ENCODE measurements at places on chromosomes 3 and 15. TPM values are rescaled to one million over a fixed set of nuclear protein-coding genes. Genes with fewer than 3 reads are reported as not detected.

- H3K27ac ChIP-seq, result no peak overlapping the region
- no peak overlapping the region for H3K4me3 ChIP-seq
- DNase-seq, result no peak
- H3K27me3 ChIP-seq, result no peaks in the 10 kb centered on the region
Observed at GRCh38 chr3:171950373-171950772, 89.0 kb upstream of the FNDC3B start.

The FSIP1 gene
- total RNA-seq, result 1.4 TPM

DNA sequence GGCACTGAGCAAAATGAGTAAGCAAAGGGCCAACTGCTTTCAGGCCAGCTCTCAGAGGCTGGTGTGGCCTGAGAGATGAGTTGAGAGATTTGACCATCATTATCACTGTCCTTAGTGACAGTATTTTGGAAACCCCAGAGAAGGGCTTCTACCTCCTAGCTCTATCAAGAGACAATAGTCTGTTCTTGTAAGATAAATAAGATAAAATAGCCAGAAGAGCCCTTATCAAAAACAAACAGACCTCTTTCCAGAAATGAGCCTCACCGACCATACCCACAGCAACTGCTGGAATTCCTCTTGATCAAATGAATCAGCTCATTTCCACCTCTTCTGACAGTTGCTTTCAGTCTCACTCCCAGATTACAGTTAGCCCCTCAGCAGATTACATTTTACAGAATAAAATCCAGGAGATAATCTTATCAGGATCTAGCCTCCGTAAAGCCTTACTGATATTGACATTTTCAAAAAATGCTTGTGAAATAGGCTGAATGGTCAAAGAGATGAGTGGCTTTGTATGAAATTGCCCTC lies 4.5 kb downstream of the HDC start:
- no peak overlapping the region for H3K27ac ChIP-seq
- no peaks in the 10 kb centered on the region for H3K4me1 ChIP-seq
- no peaks in the 10 kb centered on the region for H3K36me3 ChIP-seq
- DNase-seq, result no peak

GRCh38 chr3:71265365-71265915 lies 318.1 kb downstream of the FOXP1 start:
- H3K27me3 ChIP-seq, result no peaks in the 10 kb centered on the region
- H3K27ac ChIP-seq, result no peak overlapping the region
- H3K4me3 ChIP-seq, result no peak overlapping the region
- H3K4me1 ChIP-seq, result peaks cover 14% of the 10 kb centered on the region
- no peak for DNase-seq

DNA sequence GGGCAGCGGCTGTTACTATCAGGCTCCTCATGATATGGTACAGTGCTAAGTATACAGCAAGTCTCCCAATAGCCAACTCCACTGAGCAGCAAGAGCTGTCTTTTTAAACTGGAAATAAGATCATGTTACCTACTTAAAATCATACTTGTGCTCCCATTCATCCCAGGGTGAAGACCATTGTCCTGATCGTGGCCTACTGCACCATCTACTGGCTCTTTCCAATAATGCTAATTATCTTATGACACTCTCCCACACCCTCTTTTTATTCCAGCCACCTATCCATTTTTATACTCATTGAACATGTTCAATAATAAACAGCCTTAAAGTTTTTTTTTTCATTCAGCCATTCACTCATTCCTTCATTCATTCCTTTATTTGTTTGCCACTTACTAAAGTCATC lies 117.7 kb downstream of the GBE1 start:
- no peak overlapping the region for H3K4me3 ChIP-seq
- H3K27me3 ChIP-seq, result no peaks in the 10 kb centered on the region
- H3K27ac ChIP-seq, result no peak overlapping the region
- no peak for DNase-seq
- H3K36me3 ChIP-seq, result peaks cover 5% of the 10 kb centered on the region

DNA sequence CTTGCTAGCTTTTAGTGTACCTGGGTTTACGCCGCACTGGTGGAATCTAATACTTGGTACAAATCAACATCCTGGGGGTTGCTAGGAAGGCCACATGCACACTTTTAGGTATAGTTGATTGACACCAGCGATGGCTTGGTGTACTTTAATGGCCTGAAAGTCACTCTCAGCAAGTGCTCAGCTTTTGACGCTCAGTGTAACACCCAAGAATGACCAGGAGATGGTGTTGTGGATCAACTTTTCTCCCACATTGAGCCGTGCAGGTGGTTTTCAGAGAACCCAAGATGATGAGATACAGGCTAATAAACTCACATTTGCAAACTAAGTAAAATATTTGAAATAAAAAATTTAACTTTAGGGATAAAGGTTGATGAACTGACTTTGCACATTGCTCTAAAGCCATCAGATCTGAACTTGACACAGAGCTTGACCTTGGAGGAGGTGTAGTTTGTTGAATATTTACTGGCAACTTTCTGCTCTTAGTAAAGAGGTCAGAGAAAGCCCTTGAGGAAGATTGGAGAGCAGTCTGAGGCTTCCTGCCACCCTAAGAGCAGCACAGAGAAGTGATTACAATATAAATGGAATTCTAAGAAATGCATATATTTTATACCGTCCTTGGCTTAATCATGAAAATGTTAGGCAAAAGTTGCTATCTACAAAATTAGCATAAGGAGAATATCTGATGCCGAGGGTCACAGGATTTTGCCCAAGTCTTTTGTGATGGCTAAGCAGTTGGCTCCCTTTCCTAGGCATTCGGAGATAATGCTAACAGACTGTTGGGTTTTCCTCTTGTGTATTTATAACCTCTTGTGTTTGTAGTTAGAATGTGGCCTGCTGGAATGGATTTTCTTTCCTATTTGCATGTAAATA lies 143.4 kb upstream of the RASGRP1 start:
- no peaks in the 10 kb centered on the region for H3K27me3 ChIP-seq
- H3K27ac ChIP-seq, result peak overlapping the region; percentile 35
- H3K36me3 ChIP-seq, result no peaks in the 10 kb centered on the region
- no peak for DNase-seq
- no peak overlapping the region for H3K4me3 ChIP-seq

DNA sequence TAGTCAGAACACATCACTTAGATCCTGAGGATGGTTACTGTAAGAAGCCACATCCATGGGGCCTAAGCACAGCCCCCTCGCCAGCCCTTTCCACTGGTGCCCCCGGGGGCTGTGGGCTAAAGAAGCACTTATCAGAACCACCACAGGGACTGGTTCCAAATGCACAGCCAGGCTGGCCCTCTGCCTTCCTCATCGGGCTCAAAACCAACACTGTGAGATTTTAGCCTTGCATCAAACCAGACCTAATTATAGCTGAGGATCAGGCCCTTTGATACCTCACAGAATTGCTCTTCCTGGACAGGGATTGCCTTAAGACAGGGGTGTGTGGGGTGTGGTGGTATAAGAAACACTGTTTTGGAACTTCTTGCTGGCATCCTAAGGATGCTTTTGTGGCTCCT lies 23.7 kb downstream of the SRPRB start:
- no peaks in the 10 kb centered on the region for H3K4me1 ChIP-seq
- H3K27ac ChIP-seq, result no peak overlapping the region
- DNase-seq, result no peak
- H3K27me3 ChIP-seq, result no peaks in the 10 kb centered on the region

DNA sequence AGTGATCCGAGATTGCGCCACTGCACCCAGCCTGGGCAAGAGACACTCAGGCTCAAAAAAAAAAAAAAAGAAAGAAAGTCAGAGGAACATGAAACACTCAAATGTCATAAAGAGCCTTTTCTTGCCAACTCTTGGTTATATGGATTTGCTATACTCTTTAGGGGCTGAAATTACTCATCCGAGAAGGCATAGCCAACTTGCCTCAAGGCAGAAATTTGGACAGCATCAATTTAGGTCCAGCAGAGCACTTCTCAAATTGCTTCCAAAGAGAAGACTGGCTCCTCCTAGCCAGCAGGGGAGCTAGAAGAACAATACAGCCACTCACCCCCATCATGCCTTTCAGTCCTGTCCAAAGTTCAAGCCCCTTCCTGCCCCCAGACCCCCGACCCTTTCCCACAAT lies 43.8 kb downstream of the OSBPL10 start:
- no peaks in the 10 kb centered on the region for H3K36me3 ChIP-seq
- peaks cover 10% of the 10 kb centered on the region for H3K4me1 ChIP-seq
- DNase-seq, result no peak
- no peak overlapping the region for H3K27ac ChIP-seq
- no peak overlapping the region for H3K4me3 ChIP-seq
- H3K27me3 ChIP-seq, result no peaks in the 10 kb centered on the region

- no peak for DNase-seq
- no peak overlapping the region for H3K4me3 ChIP-seq
- H3K27ac ChIP-seq, result peak overlapping the region; percentile 78
- H3K36me3 ChIP-seq, result no peaks in the 10 kb centered on the region
Observed at GRCh38 chr15:92869263-92869940, 30.7 kb upstream of the CHD2 start.

DNA sequence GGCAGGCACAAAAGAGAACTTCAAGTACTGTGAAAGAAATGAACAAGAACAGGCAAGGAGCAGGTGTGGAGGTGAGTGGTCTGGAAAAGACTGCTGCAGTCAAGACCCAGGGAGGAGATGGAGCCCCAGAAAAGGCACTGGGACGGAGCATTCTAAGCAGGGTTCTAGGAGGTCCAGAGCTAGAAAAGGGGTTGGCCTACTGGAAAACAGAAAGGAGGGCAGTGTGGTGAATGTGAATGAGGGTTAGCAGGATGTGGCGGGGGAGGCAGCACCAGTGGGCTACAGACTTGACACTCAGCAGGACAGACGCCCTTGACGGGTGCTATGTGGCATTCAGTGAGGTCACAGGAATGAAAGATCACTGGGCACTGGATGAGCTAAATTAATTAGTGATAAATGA lies 75.7 kb downstream of the SENP2 start:
- H3K27ac ChIP-seq, result no peak overlapping the region
- H3K4me3 ChIP-seq, result no peak overlapping the region

- no peak overlapping the region for H3K4me3 ChIP-seq
- H3K4me1 ChIP-seq, result peaks cover 24% of the 10 kb centered on the region
- no peak for DNase-seq
- no peaks in the 10 kb centered on the region for H3K36me3 ChIP-seq
- no peak overlapping the region for H3K27ac ChIP-seq
Observed at GRCh38 chr3:101996832-101997231, 147.5 kb downstream of the NFKBIZ start.

GRCh38 chr3:110123946-110124345 lies 786.6 kb upstream of the DPPA4 start:
- no peak overlapping the region for H3K27ac ChIP-seq
- no peak overlapping the region for H3K4me3 ChIP-seq
- H3K36me3 ChIP-seq, result no peaks in the 10 kb centered on the region

DNA sequence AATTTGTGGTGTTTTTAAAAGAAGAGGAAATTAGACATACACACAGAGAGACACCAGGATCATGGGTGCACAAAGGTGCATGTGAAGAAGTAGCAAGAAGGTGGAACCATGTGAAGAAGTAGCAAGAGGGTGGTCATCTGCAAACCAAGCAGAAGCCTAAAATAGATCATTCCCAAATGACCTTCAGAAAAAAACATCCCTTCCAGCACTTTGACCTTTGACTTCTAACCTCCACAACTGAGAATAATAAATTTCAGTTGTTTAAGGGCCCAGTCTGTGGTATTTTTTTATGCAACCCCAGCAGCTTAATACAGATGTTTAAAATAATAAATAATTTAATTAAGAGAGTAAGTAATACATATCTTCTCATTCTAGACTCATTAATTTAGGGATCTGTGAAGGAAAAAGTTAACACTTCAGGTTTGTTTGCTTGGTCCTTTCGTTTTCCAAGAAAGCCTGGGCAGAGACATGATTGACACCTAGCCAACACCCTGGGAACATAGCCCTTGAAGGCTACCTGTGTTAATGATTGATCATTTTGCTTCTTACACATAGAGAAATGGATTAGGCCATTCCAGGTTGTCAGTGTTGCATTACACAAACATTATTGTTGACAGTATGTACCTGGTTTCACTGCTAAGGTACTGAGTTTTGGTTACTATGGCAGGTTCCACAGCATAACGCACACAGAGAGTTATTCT lies 1331.2 kb upstream of the GBE1 start:
- no peaks in the 10 kb centered on the region for H3K4me1 ChIP-seq
- no peak overlapping the region for H3K27ac ChIP-seq
- DNase-seq, result no peak
- H3K4me3 ChIP-seq, result no peak overlapping the region
- H3K27me3 ChIP-seq, result no peaks in the 10 kb centered on the region

DNA sequence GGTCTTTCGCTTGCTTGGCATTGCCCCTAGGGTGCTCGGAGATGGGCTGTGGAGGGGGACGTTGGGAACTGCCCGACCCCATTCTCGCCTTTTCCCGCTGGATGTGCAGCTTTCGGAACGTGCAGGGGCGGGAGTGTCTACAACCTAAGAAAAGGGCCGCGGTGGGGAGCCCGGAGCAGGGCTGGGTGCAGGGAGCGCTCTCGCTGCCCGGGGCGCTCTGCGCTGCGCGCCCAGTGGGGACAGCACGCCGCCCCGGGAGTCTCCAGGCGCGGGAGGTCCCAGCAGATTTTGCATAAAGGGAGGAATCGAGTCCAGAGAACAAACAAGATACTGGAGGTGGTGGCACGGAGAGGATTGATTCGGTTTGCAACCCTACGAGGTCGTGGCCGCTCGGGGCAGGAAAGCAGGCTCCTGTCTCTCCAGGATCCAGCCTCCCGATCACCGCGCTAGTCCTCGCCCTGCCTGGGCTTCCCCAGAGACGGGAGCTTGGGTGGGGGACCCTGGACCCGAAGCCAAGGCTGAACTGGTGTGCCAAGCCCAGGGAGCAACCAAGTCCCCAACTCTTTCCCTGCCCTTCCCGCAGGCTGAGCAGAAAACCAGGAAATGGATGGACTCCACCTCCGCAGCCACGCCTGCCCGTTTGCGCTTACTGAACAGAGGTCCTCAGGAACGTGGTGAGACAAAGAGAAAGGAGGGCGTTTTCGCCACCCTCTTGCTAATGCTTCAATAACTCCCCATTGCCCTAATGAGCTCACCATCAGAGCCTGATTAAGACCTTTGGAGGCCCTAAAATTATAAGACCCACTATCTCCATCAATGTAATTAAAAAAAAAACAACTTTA lies 59.7 kb downstream of the NOX5 start:
- H3K4me1 ChIP-seq, result peaks cover 15% of the 10 kb centered on the region
- no peaks in the 10 kb centered on the region for H3K36me3 ChIP-seq
- H3K27ac ChIP-seq, result peak overlapping the region; percentile 40
- H3K27me3 ChIP-seq, result peaks cover 34% of the 10 kb centered on the region

The SPINK8 gene
- not detected for total RNA-seq

The GRAMD1C gene
- 0.82 TPM for total RNA-seq

The SEMA3G gene
- total RNA-seq, result 4.7 TPM

- no peak overlapping the region for H3K4me3 ChIP-seq
- no peaks in the 10 kb centered on the region for H3K36me3 ChIP-seq
- DNase-seq, result no peak
- no peak overlapping the region for H3K27ac ChIP-seq
Observed at GRCh38 chr15:65804252-65804931, 12.3 kb upstream of the DENND4A start.

GRCh38 chr3:148873270-148873927 lies 8.3 kb downstream of the CPA3 start:
- H3K27me3 ChIP-seq, result no peaks in the 10 kb centered on the region
- H3K4me3 ChIP-seq, result no peak overlapping the region
- no peak overlapping the region for H3K27ac ChIP-seq
- DNase-seq, result no peak
- H3K36me3 ChIP-seq, result no peaks in the 10 kb centered on the region

The NAALADL2 gene
- total RNA-seq, result 18.5 TPM

Measured in sigmoid colon (tissue), 7 donors.